ENCODE measurements at places on chromosomes 3 and 15.

- no peak for DNase-seq
These were observed 8.2 kb upstream of the LCTL start for GRCh38 chr15:66573719-66574595.

- no peak for DNase-seq
These were observed 392.5 kb downstream of the FOXP1 start for GRCh38 chr3:71191031-71191482.

- DNase-seq = no peak
These were observed 426.5 kb upstream of the KCNMB2 start for GRCh38 chr3:178109691-178110090.

- DNase-seq = no peak
These were observed 34.3 kb downstream of the CCDC66 start for GRCh38 chr3:56591262-56591661.

GRCh38 chr15:81301815-81302399 is 22.0 kb downstream of the STARD5 start:
- no peak for DNase-seq

DNA sequence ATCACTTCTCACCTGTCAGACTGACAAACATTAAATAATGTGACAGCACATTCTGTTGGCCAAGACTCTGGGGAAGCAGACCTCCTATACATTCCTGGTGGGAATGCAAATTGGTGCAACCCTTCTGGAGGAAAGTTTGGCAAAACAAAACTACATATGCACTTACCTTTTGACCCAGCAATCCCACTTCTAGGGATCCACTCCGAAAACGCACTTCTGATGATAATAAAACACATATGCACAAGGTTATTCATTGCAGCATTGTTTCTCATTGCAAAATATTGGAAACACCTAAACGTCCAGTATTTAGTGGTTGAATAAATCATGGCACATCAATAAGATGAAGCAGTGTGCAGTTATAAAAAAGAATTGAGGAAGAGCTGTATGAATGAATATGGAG is 145.5 kb upstream of the ABHD17C start:
- no peak for DNase-seq

DNA sequence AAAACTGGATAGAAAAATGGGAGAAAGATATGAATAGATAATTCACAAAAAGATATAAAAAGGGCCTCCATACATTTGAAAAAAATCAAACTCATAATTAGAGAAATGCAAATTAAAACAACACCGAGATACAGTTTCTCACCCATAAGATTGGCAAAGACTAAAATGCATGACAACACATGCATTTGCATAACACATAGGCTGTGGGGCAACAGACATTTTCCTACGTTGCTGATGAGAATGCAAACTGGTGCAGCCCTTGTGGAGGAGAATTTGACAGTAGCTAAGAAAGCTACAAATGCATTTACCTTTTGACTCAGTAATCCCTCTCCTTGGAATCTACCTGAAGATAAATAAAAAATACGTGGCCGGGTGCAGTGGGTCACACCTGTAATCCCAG is 11.4 kb upstream of the CAND2 start:
- no peak for DNase-seq

DNA sequence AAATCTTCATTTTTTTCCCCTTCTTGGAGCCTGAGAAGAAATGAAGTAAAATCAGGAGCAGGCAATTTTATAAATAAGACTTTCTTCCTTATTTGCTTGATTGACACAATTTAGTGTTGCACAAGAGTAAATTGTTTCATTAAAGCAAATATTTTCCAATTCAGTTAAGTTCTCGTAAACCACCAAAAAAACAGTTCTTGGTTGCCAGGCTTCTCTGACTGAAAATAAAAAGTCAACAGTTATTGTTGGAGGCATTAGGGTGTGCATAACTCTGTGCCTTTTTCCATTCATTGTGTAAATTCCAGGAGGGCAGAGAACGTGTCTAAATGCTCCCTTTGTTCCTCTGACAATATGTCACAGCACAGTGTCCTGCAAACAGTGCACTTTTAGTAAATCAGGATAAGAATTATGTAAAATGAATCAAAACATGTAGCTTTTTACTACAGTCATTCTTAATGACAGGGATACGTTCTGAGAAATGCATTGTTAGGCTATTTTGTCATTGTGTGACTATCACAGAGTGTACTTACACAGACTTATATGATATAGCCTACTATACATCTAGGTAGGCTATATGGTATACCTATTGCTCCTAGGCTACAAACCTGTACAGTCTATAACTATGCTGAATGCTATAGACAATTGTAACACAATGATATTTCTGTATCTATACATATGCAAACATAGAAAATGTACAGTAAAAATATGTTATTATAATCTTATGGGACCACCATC is at the start of gene CP:
Gene CP (minus strand): TSS at position 47 of the 735 bp plus-strand sequence. CDS start 37 bp downstream, at position 10.
- peak; percentile 69 for DNase-seq
